Fibroblast of skin of back (primary cell): ENCODE measurements at places on chromosomes 7 and 10.

DNA sequence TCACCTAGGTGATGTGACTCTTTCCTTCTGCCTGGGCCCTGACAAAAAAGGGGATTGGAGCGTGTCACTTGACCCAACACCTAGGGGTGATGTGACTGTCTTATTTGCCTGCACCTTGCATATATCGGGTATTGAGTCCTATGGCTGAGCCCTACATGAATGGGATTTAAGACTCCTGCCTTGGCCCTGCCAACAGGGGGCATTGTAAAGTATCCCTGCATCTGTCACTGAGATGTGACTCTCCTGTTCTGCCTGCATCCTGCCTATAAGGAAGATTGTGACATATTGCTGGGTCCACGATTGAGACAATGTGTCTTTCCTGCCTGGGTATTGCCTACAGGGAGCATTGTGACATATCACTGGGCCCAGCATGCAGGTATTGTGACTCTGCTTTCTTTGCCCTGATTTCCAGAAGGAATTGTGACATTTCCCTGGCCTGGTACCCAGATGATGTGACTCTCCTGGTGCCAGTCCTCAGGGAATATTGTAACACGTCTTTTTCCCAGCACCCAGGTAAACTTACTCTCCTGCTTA lies 14.2 kb upstream of the ZNF107 start:
- no peak for DNase-seq

GRCh38 chr7:82313269-82313668 lies 130.3 kb downstream of the CACNA2D1 start:
- DNase-seq, result no peak

- DNase-seq, result no peak
Measured at GRCh38 chr7:99129001-99129400, 14.9 kb downstream of the SMURF1 start.

DNA sequence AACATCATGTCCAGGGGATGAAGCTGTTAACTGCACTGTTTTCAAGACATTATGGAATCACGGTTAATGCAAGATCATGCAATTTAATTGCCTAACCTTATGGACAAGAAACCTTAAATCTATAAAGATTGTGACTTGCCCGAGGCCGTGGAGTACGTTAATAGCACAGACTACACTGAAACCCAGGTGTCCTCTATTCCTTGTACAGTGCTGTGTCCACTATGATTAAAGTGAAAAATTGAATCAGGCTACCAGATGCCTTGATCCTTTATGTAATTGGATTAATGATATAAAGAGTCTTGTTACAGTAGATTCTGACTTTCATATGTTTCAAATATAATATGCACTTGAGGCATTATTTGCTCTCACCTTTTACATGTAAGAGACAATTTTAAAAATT lies 33.9 kb upstream of the ETV1 start:
- DNase-seq, result no peak
